ENCODE measurements at places on chromosomes 6 and 20.
A peak's percentile ranks its signal among the peaks of the same experiment; 100 is the strongest.

GRCh38 chr6:107977283-107977682, 19.3 kb upstream of the SEC63 start:
- no peak for DNase-seq

- peak; percentile 86 for DNase-seq
Observed at GRCh38 chr6:30614843-30615218, 2.2 kb downstream of the PPP1R10 start.

DNA sequence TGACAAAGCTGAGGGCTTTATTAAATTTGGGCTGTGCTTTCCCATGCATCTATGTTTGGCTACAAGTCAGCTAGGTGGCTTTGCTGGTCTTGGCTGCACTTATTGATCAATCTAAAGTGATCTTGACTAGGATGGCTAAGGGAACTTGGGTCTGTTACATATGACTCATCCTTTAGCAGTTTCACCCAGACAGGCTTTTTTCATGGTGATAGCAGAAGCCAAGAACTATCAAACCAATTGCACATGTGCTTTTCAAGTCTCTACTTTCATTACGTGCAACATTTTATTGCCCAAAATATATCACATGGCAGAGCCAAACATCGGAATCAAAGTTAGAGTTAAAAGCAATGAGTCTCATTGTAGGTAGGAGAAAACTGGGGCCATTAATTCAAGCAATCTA, 626.3 kb downstream of the TENT5A start:
- DNase-seq, result no peak

- no peak for DNase-seq
Observed at GRCh38 chr6:68575765-68576439, 59.2 kb upstream of the ADGRB3 start.

- DNase-seq, result no peak
Observed at GRCh38 chr20:24836661-24837299, 112.3 kb upstream of the CST7 start.

DNA sequence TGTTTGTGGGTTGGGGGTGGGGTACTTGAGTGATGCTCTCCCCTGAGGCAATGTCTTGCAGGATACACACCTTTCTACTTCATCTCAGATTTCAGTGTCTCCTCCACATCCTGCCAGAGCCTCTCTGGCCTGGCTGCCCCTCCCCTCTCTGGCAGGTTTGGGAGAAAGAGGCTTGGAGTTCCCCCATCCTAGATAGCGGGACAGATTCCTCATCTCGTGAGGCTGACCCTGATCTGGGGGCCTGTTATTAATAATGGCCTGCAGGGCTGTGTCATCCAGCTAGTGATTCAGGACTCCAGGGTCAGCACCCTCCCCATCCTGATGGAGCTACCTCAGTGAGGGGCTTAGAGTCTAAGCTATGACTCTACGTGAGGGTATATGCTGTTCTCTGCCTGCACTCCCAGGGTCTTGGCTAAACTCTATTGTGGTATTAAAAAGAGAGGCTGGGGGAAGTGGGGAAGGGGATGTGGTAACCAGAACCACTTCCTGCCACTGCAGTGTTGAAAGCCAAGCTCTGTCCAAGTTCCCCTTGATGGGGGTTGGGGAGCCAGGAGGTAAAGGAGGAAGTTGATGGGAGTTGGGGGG, 3.7 kb upstream of the MMP9 start:
- DNase-seq, result no peak

DNA sequence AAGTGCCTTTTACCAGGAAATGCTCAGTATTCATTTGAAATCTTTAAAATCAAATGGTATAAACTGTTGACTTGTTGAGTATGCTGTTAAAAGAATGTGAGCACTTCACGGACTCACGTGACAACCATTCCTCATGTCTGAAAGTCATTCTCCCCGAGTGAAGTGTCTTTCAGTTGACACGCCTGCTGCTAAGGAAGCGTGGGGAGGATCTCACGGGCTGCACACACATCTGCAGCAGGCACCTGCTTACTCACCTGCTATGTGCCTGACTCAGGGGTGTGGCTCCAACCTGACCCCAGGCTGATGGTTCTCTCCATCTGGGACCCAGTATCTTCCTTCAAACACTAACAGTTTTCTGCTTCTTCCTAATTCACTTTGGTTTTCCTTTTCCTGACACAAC, 32.7 kb downstream of the WDR27 start:
- no peak for DNase-seq

DNA sequence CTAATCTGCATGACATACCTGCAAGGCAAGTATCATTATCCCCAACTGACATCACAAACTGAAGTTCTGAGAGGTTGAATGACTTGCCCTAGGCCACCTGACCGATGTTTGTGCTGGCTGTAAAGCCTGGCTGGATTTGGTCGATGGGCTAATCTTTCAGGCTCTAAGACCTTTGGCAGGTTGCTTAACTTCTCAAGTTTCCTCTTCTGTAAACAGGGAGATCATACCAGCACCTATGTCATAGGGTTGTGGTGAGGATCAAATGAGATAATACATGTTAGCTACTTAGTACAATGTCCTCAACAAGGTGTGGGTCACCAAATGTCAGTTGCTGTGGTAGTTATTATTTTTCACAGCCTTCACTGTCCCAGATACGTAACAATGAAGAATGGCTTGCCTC, 14.2 kb downstream of the ANKRD66 start:
- DNase-seq, result no peak

- DNase-seq, result no peak
Observed at GRCh38 chr6:75117701-75118100, 88.2 kb downstream of the COL12A1 start.

- no peak for DNase-seq
Observed at GRCh38 chr20:46894971-46895905, 595 bp downstream of the EYA2 start.

DNA sequence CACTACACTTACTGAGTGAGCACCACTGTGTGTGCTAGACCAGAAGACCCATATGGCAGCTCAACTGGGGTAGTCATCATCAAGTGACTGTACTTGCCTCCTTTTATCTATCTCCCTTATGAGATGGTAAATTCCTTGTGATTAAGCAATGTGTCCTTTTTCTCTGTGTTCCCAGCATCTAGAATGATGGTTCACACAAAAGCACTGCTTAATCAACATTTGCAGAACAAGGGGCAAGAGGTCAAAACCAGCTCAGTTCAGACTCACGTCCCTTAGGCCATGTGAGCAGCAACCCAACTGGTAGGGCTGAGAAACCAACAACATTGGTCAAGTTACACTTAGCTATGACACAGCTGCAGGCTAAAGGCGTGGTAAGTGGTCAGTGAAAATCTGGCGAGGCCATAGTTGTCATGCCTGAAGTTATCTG, 10.0 kb downstream of the TRAM2 start:
- DNase-seq, result no peak

GRCh38 chr20:23658336-23658735, 20.6 kb upstream of the CST3 start:
- no peak for DNase-seq

DNA sequence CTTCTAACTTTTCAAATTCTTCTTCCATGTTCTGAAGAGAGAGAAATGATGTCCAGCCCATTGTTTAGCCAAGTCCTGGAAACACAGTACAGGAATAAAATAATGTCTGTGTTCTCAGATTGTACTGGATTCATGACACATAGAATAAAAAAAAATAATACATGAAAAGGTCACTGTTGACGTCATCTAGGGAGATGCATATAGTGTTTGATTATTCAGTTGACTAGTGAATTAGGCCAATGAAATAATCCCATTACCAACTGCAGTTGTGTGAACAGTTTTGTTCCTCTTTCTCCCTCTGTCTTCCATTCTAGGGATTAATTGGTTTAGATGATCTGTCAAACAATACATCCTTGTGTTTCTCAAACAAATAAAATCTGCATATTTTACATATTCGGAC, 222.8 kb downstream of the ALDH8A1 start:
- no peak for DNase-seq

GRCh38 chr6:151440498-151440897, 11.4 kb downstream of the RMND1 start:
- no peak for DNase-seq

DNA sequence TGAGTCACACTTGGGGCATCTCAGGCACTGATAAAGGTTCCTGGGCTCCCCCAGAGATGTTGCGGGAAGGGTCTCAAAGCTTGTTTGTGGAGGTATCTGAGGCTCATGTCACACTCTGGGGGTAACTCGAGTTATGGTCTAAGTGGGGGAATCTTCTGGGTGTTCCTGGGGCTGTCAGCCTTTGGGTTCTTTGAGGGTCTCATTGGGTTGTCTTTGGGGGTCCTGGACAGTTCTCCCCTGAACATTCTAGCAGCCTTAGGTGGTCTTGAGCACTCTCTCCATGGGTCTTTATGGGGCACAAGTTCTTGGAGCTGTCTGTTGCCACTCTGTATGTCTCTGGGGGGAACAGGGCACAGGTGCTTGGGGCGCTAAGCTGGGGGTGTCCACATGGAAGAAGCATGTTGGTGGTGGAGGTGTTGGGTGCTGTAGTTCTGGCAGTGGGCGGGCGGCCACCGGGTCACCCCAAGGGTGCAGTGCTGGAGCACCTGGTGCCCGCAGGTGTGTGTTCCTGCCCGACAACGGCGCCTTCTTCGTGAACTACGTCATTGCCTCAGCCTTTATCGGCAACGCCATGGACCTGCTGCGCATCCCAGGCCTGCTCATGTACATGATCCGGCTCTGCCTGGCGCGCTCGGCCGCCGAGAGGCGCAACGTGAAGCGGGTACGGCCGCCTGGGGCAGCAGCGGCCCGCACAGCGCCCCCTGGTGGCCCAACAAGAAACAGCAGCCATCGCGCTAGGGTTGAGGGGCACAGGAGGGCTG, 7.1 kb upstream of the CAPN11 start:
- peak; percentile 77 for DNase-seq

DNA sequence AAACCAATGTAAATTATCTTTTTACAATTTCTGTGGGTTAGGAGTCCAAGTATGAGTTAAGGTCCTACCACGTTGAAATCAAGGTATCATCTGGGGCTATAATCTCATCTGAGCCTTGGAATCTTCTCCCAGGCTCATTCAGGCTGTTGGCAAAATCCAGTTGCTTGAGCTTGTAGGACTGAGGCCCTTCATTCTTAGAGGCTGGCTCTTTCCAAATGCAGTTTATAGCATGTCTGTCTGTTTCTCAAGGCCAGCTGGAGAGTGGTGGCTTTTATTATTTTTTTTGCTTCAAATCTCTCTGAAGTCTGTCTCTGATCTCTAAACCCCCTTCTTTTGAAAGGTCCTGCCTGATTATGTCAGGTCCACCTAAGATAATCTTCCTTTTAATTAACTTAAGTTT, 177.2 kb upstream of the ASCC3 start:
- DNase-seq, result no peak

DNA sequence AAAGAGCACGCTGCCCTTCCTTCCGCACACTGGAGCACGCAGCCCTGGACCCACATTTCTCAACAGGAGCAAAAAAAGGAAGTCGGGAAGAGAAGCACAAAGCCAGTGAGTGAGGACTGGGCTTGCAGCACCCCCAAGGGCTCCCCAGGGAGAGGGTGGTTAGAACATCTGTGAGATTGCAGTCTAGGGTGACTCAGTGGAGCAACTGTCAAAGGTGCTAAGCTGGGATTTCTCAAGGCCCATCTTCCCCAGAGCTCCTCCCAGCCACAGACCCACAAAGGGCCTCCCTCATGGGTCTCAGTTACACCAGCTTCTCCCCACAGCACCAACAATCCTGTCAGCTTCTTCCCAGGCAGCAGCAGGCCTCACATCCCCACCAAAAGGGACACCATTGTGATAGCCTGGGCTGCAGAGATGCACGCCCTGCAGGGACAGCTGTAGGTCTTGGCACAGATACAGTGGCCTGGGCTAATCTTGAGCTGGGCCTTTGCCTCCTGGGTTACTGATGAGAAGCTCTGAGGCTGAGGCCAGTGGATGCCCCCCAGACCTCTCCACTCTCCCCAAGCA, 39.6 kb upstream of the CD93 start:
- DNase-seq, result no peak

GRCh38 chr20:40961686-40962640, 66.7 kb upstream of the TOP1 start:
- DNase-seq, result no peak

DNA sequence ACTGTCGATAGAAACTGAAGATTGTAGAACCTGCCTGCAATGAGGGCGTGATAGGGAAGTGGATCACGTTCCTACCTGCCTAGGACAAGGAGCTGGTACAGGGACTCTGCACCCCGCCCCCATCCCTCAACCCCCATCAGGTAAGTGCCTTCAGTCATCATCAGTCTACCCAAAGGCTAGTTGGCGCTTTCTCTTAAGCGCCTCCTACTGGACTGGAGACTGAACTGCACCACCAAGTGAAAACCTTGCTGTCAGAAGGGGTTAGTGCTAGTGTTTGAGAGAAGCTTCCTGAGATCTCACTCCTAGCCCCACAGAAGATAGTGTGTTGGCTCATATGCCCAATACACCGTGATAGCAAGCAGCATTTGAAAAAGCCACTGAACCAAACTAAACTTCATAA, 706.5 kb upstream of the MAN1A1 start:
- no peak for DNase-seq

GRCh38 chr6:159608961-159609651, 83.9 kb downstream of the SOD2 start:
- no peak for DNase-seq

DNA sequence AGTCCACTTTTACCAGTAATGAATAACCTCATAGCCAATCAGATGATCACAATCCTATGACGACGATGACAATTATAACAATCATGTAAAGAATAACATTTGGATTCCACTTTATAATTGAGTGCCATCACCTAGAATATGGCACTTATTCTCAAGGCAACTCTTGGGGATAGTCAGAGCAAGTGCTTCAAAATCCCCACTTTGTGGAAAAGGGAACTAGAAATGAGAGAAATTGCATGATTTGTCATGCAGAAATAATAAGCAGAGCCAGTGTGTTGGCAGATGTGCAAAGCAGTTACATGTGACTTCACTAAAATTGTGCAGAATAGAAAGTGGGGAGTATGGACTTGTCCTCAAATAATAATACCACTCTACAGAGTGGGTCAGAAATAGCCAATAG, 41.3 kb downstream of the FRK start:
- DNase-seq, result no peak

GRCh38 chr6:122947355-122947754, 48.7 kb upstream of the CLVS2 start:
- no peak for DNase-seq

DNA sequence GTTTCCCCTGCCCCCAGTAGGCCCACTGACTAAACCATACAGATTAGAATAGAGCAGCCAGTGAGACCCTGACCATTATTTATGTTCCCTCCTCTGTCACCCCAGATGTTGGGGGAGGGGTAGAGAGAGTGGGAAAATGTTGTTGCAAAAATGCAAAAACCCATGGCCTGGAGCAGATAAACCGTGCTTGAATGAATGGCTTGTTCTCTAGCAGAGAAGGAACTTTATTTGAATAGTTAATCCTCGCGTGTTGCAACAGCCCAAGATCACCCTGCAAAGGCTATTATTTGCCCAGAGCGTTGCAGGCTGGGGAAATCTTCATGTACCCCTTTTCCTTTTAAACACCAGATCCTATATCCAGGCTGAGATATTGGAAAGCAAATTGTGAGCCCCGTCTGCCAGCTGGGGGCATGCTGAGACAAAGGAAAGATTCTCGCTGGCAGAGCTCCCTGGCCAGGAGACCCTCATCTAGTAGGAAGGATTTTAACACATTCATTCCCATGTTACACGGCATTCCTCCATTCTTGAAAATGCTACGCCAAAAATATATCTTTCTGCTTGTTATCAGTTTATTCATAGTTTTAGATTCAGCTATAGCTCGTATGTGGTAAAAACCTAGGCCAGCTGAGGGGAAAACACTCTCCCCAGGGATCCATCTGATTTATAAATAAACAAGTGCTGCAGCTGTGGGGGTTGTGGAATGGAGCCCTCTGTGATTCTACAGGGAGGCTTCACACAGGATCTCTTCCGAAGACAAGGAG, 53.0 kb downstream of the LINC00237 start:
- no peak for DNase-seq

Data from activated CD4-positive, alpha-beta T cell treated with anti-CD3 and anti-CD28 coated beads, Interleukin-2, amount 50 U/mL, for 24 hours (primary cell).